MV-4-11 (cell line): ENCODE measurements at places on chromosomes 13 and 19.
A peak's percentile ranks its signal among the peaks of the same experiment; 100 is the strongest.

DNA sequence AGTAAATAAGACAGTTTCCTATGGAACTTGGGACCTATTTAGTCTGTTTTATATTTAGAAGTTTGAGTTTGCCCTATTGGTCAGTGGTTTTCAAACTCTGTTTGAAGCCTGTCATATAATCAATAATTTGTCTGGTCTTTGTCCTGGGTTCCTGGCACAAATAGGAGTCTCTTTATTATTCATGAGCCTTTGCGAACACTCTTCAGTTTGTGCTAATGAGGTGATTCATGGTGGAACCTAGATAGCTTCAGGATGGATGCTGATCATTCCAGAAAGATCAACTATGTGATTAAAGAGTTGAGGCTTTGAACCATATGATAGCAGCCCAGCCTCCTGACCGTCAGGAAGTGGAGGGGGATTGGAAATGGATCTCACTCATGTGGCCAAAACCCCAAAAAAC is 10.0 kb upstream of the VWA8 start:
- DNase-seq = no peak

DNA sequence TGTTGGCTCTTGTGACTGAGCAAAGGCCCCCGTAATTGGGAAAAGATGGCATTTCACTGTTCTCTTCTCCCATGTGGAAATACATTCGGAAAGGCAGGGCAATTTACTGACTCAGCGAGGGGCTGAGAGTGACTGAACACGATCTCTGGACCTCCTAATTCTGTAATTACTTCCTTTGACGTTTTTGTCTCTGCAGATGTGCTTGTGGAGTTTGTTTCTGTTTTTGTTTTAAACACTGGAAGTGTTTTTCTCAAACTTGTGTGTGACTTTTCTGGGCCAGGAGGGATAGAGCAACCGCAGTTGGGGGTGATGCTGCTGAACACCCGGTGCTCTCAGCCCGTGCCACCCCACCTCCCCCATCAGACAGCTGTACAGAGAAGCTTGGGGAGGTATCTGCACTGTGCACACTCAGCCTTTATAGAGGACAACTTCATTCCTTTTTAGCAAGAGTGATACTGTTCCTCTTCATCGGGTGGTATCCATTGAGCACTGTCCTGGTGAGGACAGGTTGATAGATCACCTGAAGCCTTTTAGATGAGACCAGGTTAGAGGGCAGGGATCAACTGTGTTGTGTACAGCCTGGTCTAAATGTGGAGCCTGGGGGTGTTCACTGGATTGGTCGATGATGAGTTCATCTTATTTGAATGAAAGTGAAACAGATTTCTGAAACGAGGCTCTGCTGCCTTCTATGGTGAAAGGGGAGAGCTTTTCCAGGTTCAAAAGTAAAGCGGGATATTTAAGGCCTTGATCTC is 117.4 kb downstream of the ESD start:
- DNase-seq = no peak

DNA sequence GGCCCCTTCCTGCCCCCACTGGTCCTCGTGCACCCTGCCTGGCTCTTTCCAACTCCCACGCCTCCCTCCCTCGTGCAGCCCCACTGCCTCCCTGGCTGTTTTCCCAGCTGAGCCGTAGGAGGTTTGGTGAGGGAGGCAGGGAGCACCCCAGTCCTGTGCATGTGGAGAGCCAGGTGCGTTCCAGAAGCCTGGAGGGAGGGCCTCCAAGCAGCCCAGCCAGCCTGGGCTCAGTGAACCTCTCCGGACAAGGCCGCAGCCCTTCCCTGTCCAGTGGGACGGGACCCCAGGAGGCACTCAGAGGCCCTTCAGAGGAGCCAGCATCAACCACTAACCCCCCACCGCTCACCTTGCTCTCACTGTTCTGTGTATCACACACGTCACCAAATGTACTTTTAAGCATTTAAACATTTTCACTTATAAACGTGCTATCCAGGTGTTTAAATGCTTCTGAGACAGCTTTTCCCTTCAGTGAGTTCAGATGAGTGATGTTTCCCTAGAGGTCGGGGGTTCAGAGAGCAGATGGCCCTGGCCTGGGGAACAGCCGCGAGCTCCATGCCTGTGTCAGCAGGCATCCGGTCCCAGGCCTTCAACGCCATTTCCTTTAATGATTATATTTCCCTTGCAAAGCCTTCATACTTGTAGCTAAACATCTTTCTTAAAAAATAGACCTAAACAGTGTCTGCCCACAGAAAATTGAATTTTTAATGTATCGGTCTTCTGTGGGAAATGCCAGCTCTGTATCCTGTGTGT is 122.6 kb downstream of the ATP11A start:
- DNase-seq = no peak

GRCh38 chr13:75153834-75154233 is 328.1 kb downstream of the TBC1D4 start:
- DNase-seq = peak; percentile 82

- DNase-seq = no peak
Measured at GRCh38 chr19:20259615-20260014, 92.6 kb downstream of the ZNF486 start.

DNA sequence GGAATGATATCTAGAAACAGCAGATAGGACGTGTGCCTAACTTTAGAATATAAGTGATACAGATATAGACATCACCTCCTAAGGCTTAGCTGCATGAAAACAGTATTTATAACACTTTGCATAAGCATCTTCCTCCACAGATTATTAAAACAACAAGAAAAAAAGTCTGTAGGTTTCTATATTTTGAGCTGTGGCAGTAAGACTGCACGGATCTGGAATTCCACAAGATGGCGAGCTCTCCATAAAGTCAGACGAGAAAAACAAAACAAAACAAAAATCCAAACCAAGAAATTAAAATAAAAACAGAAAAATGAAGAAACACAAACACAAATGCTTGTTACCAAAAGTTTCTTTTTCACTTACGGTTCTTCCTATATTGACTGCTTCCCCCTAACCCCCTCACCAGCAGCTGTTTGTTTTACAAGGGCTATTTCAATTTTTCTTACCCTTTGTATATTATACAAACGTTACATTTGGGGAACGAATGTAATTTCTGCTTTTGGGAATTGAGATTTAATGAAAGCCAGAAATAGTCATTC is 285.8 kb downstream of the MYO16 start:
- DNase-seq = peak; percentile 7

GRCh38 chr13:83423381-83423780 is 458.9 kb downstream of the SLITRK1 start:
- DNase-seq = no peak

GRCh38 chr13:40592035-40592434 is 74.4 kb downstream of the FOXO1 start:
- DNase-seq = no peak

DNA sequence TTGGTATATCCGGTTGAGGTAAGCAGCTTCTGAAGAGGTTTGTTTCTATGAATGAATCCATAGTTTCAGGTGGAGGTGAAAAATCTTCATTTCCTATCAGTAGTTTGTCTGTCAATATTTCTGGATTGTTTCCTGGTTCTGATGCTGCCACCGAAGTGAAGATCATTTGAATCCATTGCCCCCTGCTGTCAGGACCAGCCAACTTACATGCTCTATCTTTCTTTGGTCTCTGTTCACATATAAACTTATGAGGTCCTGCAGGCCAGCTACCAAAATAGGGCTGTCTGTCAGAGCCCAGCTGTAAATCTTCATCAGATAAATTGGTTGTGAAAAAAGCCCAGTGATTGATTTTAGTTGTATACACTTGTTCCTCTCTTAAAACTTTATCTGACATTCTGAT is 15.2 kb upstream of the N4BP2L1 start:
- peak; percentile 64 for DNase-seq

GRCh38 chr13:28451482-28452217 is 43.3 kb downstream of the FLT1 start:
- DNase-seq = no peak

DNA sequence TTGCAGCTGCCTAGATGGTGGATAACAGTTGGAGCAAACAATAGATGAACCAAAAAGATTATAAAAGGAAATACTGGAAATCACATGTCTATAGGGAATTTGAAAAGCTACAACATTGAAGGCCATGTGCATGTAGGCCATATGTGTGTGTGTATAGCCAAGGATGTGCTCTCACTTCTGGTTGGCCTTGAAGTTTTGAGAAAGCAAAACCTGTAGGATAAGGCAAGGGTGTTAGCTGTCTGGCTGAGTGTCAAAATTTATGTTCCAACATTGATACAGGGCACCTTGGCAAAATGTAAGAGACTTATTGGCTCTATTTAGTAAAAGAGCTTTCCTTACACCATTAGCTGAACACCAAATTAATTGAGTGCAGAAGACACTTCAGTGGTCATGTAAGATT is 1723.6 kb upstream of the PCDH20 start:
- no peak for DNase-seq

DNA sequence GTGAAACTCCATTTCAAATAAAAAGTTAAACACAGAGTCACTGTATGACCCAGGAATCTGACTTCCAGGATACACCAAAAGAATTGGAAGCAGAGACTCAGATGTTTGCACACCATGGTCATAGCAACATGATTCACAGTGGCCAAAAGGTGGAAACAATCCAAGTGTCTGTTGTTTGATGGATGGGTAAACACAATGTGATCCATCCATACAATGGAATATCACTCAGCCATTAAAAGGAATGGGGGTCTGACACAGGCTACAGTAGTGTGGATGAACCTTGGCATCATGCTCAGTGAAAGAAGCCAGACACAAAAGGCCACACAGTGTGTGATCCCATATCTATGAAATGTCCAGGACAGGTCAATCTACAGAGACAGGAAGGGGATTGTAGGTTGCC is 174.3 kb downstream of the PTPRS start:
- DNase-seq = no peak

DNA sequence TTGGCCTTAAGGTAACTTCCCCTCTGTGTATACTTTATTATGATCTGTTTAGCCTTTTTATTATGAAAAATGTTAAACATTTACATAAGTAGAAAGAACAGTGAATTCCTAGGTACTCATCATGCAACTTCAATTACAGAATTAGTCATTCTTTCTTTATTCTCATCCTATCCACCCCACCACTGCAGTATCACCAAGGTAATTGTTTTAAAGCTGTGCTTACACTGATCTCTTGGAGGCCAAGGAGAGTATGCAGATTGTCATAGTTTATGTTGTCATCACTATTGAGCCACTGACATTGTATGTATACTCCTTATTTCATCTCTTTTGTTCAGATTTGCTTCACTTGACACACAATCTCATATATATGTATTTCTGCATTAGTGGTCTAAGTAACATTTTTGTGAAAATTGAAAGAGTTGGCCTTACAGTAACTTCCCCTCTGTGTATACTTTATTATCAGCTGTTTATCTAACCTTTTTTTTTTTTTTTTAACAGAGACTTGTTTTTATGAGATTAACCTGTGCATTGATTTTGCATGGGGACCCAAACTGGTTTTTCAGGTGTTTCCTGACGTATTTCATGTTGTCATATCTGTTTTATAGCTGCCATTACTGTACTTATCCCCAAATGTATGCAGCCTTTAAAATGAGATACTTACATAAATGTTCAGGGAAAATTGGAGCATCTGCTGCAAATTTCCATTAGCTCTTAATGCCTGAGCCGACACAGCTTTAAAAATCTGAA is 4.5 kb downstream of the ZNF507 start:
- no peak for DNase-seq

DNA sequence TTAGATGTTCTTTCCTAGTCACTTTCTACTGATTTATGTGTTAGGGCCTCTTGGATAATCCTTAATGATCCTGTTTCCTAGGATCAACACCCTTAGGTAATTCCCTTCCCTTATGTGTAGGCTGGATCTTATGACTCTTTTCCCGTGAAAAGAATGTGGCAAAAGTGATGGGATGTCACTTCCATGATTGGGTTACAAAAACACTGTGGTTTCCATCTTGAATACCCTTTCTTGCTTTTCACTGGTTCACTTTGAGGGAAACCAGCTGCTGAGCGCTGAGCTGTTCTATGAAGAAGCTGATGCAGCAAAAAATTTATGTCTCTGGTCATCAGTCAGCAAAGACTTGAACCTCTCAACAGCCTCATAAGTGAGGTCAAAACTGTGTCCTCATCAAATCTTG is 609.4 kb downstream of the OLFM4 start:
- DNase-seq = no peak

DNA sequence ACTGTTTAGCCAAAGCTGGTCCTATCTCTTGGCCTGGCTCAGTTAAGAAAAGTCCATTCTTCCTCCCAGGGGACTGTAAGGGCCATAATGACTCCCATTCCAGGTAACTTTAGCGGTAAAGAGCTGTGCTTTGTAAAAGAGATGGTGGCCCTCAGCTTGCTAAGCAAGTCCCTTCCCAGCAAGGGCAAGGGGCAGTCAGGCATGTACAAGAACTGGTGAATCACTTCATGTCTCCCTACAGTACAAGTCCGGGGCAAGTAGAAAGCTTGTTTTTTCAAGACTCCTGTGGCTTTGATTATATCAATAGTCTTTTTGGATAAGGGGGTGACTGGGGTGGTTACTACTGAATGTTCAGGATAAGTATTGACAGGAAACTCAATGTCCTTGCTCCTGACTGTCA is 88.9 kb downstream of the SLC25A15 start:
- no peak for DNase-seq

- no peak for DNase-seq
Measured at GRCh38 chr13:37107868-37108267, 2.4 kb upstream of the CSNK1A1L start.

GRCh38 chr13:30376426-30377311 is 45.6 kb upstream of the UBE2L5 start:
- DNase-seq = peak; percentile 27

GRCh38 chr19:10625003-10625761 is at the start of gene SLC44A2:
SLC44A2 (plus strand) TSS chr19:10625553; CDS start chr19:10625634, 81 bp downstream.
- DNase-seq = no peak

- DNase-seq = no peak
Measured at GRCh38 chr13:101291206-101291605, 125.1 kb downstream of the NALCN start.

DNA sequence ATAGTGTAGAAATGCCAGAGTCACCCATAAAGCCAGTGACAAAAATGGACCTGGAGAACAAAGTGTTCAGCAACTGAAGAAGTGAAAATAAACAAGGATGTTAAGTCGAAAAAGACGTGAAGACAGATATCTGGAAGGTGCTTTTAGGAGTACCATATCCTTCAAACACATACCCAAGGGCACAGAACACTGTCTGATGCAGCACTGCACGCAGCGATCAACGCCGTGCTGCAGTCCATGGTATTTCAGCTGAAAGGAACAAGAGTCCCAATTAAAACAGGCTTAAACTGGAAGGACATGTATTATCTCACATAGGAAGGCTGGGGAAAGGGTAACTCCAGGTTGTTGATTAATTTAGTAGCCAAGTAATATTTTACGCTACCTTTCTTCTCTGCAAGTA is 108.2 kb downstream of the SGCG start:
- no peak for DNase-seq

DNA sequence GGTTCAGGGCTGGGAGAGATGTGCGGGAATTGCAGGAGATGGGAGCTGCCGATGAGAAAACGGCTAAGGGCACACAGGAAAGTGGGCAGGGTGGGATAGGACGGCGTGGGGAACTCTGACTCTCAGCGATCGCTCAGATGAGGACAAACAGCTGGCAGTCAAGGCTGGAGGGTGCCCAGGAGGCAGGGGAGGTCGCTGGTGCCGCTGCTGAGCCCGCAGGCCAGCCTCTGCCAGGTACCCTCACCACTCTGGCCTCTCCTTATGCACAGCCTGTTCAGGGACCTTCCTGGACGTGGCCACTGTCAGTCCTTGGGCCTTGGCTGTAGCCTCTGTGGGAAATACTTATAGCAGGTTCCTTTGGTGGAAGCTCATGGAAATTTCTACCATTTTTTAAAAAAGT is 308.6 kb downstream of the TEX29 start:
- no peak for DNase-seq
